Caudate nucleus (tissue), 63 donors: ENCODE measurements at places on chromosomes 13 and 19.

- DNase-seq = no peak
These were observed 6.1 kb downstream of the NAPSA start for GRCh38 chr19:50359328-50359818.

GRCh38 chr19:23512151-23512925 is 117.1 kb upstream of the ZNF91 start:
- no peak for DNase-seq

DNA sequence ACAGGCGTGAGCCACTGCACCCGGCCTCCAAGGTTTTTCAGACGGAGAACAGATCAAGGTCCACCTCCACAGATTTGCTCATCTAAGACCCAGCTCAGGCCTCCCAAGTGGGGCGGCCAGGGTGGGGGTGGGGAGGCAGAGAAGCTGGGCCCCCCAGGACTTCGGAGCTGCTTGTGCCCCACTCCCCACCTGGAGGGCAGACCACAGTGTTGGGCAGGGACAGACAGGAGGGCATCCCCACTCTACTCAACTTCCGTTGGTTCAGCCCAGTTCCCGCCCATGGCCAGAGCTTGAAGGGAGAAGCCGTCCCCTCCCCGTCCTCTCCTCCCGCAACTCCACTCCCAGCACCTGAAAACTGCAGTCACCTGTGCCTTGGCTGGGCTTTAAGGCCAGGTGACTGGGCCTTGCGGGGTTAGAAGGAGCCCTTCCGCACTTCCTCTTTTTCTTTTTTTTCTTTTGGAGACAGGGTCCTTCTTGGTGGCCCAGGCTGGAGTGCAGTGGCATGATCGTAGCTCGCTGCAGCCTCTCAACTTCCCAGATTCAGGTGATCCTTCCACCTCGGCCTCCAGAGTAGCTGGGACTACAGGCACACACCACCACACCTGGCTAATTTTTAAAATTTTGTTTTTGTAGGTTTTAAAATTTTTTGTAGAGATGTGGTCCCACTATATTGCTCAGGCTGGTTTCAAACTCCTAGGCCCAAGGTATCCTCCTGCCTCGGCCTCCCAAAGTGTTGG is 734 bp upstream of the LRRC8E start:
- DNase-seq = no peak

GRCh38 chr13:33828431-33829129 is 10.6 kb downstream of the RFC3 start:
- no peak for DNase-seq

DNA sequence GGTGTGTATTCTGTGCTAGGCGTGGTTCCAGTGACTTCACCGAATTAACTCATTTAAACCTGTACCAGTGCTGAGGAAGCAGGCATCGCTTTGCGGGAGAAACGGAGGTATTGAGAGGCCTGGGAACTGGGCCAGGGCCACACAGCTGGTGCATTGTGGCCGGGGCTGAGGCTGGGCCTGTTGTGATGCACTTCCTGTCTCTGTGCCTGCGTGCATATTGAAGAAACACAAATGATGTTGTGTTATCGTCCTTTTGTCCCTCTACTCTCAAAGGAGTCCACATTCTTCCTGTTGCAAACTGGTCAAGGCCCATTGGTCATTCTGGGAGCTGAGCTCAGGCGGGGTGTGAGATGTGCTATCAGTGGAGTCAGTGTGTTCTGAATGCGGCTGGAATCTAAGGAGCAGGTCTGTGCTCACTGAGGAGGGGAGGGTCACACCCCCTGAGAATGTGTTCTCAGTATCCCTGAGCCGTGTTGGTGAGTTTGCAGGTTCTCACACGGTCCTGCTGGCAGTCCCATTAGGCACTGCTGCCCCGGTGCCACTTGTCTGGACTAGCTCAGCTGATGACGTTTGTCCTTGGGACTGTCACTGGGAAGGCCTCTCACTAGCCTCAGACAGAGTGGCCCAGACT is 62.1 kb downstream of the ARHGEF7 start:
- peak; percentile 38 for DNase-seq

- peak; percentile 81 for DNase-seq
These were observed 845.3 kb downstream of the DIAPH3 start for GRCh38 chr13:59318320-59318930.

- no peak for DNase-seq
These were observed 242.8 kb downstream of the B3GLCT start for GRCh38 chr13:31442571-31442970.

DNA sequence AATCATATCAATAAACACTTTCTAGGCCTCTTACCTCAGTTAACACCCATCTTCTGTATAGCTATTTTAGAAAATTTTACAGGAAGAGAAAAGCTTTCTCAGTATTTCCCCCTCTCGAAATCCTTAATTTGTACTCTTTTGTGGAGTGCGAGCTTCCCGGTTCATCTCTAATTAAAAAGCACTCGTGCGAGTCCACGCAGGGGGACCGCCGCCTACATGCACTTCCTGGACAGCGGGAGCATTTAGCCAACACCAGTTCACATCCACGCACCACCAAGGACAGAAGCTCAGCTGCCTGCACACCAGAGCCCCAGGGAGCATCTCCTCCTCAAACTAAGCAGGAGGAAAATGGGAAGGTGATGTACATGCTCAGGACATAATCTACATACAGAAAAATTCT is 60.0 kb downstream of the RASA3 start:
- DNase-seq = no peak

DNA sequence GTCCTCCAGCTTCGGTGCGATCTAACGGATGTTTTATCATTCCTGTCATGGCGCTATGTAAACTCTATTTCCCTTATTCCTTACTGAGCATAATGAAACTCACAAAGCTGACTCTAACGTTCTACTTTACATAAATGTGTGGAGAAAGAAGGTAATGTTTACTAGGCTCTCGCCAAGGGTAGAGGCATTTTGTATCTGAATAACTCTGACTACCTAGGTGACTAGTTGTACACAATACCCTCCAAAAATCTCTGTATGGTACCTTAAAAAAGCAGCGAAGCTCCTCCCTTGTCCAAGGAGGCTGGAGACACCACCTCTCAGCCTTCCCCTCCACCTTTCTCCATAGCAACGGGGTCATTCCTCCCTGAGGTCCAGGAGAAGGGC is 316 bp upstream of the ZNF530 start:
- no peak for DNase-seq

GRCh38 chr13:21016487-21016886 is 44.9 kb downstream of the LATS2 start:
- DNase-seq = no peak

- no peak for DNase-seq
These were observed 44.8 kb upstream of the UBAC2 start for GRCh38 chr13:99155821-99156220.

DNA sequence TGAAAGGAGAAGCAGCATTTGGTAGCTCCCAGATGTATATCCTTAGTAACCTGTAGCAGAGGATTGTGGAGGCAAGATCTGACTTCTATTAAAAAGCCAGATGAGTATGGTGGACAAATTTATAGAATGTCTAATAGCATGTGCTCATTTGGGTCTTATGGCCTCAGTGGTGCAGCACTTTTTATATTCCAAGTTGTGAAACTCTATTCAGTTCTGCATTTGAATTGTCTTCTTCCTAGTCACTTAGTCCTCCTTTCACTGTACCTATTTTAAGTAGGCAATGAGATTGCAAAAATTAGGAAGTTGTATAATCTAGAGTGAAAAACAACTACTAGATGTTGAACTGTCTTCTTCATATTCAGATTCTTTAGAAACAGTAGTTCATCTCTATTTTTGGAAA is 412.5 kb upstream of the PCDH9 start:
- no peak for DNase-seq

DNA sequence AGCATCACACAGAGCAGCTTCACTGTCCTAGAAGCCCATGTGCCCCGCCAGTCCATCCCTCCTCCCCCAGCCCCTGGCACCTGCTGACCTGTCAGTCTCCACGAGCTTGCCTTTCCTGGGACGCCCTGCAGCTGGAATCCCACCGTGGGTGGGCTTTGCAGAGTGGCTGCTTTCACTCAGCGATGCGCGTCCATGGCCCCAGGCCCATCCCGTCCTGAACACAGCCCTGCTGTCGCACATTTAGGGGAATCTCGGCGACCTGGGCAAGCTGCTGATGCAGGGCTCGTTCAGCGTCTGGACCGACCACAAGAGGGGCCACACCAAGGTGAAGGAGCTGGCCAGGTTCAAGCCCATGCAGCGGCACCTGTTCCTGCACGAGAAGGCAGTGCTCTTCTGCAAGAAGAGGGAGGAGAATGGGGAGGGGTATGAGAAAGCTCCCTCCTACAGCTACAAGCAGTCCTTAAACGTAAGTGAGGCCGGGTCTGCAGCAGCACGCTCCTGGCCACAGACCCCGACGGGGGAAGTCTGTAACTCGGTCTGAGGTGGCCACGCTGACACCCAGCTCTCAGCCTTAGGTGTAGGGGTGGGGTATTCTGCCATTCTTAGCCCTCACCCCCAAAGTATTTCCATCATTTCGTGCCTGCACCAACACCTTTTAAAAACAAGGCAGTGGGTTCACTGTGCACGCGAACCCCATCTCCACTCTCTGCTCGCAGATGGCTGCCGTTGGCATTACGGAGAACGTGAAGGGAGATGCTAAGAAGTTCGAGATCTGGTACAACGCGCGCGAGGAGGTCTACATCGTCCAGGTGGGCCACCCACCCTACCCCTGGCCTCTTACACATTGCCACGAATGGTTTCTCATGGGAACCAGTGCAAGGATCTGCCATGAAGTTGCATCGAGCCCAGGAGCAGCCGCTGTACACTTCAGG is 18.3 kb upstream of the F7 start:
- DNase-seq = no peak

DNA sequence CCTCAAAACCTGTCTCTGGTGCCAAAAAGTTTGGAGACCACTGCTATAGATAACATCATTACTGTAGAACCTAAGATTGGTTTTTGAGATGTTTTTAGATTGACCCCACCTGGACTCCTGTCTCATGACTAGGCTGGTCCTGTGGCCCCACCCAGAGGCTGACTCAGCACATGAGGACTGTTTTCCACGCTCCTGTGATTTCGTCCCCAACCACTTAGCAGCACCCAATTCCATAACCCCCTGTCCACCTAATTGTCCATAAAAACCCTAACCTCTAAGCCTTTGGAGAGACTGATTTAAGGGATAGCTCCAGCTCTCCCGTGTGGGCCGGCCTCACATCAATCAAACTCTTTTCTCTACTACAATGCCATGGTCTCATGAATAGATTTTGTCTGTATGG is 25.6 kb upstream of the GAS6 start:
- DNase-seq = no peak

- no peak for DNase-seq
These were observed 100.6 kb upstream of the FAM216B start for GRCh38 chr13:42680748-42681147.

DNA sequence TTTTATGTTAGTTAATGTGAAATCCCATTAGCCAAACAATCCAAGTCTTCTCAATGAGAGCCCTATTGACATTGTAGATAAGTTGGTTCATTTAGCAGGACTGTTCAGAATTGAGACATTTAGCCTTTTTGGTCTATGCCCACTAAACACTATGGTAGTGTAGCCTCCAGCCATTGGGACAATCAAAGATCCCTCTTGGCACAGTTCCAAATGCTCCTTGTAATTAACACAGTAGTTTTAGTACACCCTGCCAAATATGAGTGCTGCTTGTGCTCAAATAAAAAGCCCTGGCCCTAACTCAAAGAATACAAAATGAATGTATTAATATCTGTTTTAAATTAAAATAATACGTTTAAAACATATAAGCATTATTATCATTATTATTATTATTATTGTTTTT is 15.4 kb upstream of the FAM216B start:
- DNase-seq = no peak

DNA sequence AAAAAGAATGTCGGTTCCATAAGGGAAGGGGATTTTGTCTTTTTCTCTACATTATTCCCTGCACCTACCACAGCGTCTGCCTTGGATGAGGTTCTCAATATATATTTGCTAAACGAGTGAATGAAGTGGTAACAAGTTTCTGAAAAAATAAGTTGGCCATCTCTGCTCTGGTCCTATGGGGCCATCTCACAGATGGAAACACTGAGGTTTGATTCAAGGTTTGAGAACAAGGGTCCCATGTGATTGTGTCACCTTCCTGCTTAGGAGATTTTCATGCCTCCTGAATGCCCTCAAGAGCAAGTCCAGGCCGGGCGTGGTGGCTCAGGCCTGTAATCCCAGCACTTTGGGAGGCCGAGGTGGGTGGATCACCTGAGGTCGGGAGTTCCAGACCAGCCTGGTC is 3.2 kb downstream of the MYPOP start:
- no peak for DNase-seq

DNA sequence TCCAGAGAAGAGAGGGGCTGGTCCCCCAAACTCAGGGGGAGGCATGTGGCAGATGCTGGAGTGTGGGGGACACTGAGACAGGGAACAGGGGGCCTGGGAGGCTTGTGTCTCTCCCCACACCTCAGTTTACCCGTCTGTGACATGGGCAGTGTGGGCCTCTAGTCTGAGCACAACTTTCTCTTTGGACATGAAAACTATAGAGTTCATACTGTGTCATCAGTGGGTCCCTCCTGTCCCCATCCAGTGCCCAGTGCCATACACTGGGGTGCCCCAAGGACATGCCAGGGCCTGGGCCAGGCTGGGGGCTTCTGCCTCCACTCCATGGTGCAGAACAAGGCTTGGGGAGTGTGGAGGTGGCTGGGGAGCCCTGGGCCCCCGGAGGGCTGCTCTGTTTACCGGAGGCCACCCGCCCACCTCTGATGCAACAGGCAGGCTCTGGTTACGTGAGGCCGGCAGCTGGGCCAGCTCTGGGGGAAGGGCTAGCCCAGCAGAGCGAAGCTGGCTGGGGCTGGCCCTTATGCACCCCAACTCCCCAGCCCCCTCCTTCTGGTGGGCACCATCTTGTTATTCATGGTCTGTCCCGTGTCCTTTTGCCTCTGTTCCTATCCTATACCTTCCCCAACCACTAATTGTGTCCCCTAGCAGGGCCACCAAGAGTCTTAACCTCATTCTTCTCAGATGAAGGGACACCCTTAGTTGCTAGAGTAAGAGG is 1.9 kb upstream of the MEF2B start:
- DNase-seq = no peak

DNA sequence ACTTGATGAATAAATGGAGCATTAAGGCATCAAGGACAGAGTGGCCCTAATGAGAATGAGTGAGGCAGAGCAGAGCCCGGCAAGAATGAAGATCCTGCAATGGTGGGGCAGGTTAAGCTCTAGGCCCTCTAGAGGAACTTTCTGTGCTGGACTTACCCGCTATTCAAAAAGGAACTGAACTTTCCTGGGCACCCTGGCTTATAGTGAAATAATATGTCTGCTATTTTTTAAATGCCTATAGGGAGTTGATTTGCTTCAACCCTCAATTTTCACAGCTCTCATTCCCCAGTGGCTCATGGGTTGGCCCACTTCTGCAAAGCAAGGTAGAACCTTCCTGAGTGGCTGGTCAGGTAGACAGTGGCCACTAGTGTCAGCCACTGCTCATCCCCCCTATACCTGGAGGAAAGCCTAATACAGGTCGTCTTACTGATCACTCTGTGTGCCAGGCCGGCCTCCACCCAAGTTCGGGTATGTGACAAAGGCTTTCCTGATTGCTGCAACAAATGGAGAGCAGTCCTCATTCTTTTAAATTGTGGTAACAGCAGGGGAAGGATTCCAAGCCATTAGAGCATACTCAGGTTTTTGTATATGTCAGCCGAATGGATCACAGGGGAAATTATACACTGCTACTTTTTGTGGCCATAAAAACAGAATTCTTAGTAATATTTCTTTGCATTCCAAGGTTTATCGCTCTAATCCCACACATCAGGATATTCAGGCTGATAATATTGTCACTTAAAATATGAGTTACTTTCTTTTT is 103.0 kb downstream of the KL start:
- no peak for DNase-seq
